ENCODE measurements at places on chromosomes 4 and X. TPM values are rescaled to one million over a fixed set of nuclear protein-coding genes. Genes with fewer than 3 reads are reported as not detected.

- H3K4me1 ChIP-seq = no peaks in the 10 kb centered on the region
- H3K27ac ChIP-seq = no peak overlapping the region
- H3K36me3 ChIP-seq = no peaks in the 10 kb centered on the region
- peak; percentile 36 for DNase-seq
These were observed 55.6 kb downstream of the HAUS3 start for GRCh38 chr4:2186133-2186864.

DNA sequence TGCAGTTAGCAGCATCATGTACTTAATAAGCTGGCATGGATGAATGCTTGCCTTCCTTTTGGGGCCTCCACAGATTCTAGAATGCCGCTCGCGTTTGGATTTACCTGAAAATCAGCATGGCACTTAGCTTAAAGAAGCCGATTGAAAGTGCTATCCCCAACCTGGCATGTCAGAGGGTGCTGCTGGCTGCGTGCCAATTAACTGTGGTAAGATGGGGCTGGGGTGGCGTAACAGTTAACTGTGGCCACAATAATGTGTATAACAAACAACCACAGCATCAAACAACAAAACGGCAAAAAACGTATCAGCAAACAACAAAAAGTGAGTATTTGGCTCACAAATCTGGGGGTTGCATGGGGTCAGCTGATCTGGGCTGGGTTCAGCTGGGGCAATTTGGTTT, 70.5 kb downstream of the CBLL2 start:
- H3K4me3 ChIP-seq = no peak overlapping the region
- no peak for DNase-seq
- no peaks in the 10 kb centered on the region for H3K4me1 ChIP-seq
- no peaks in the 10 kb centered on the region for H3K27me3 ChIP-seq
- no peak overlapping the region for H3K27ac ChIP-seq

- no peak for DNase-seq
- peak overlapping the region; percentile 19 for H3K4me3 ChIP-seq
- H3K27ac ChIP-seq = no peak overlapping the region
- H3K36me3 ChIP-seq = no peaks in the 10 kb centered on the region
These were observed 12.3 kb upstream of the TMEM271 start for GRCh38 chr4:588351-588849.

TEX11 gene
- 0.31 TPM for total RNA-seq

GRCh38 chr4:177853229-177853628, 411.0 kb upstream of the AGA start:
- H3K4me1 ChIP-seq = no peaks in the 10 kb centered on the region
- no peak for DNase-seq
- no peak overlapping the region for H3K4me3 ChIP-seq
- no peaks in the 10 kb centered on the region for H3K36me3 ChIP-seq
- no peaks in the 10 kb centered on the region for H3K27me3 ChIP-seq

GRCh38 chr4:78024085-78024484, 33.0 kb upstream of the FRAS1 start:
- H3K36me3 ChIP-seq = no peaks in the 10 kb centered on the region
- no peak overlapping the region for H3K4me3 ChIP-seq

- no peak overlapping the region for H3K4me3 ChIP-seq
- H3K4me1 ChIP-seq = no peaks in the 10 kb centered on the region
- no peaks in the 10 kb centered on the region for H3K27me3 ChIP-seq
- H3K27ac ChIP-seq = no peak overlapping the region
- no peak for DNase-seq
These were observed 79.5 kb upstream of the FAM9C start for GRCh38 chrX:13123857-13124345.

UBA6 gene
- 130 TPM for total RNA-seq

DNA sequence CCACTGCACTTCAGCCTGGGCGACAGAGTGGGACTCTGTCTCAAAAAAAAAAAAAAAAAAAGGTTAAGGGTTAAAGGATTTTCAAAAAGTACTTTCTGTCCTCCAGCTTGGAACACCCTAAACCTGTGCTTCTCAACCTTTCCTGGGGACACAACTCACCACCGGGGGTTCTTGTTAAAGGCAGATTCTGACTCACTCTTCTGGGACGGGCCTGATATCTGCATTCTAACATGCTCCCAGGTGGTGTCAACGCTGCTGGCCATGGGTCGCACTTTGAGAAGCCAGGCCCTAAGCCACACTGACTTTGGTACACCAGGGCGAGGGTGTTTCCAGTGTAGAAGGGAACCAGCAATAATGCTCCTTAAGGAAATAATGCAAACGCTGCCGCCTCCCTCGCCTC, 46.1 kb downstream of the AFAP1 start:
- no peak overlapping the region for H3K4me3 ChIP-seq
- DNase-seq = no peak
- H3K27me3 ChIP-seq = peaks cover 17% of the 10 kb centered on the region
- H3K4me1 ChIP-seq = no peaks in the 10 kb centered on the region
- H3K36me3 ChIP-seq = no peaks in the 10 kb centered on the region
- no peak overlapping the region for H3K27ac ChIP-seq
